Stimulated activated CD4-positive, alpha-beta T cell treated with anti-CD3 and anti-CD28 coated beads, Interleukin-12 subunit alpha, Interleukin-12 subunit beta, amount 100 ng/mL, for 24 hours (primary cell): ENCODE measurements at places on chromosomes 4 and X.

DNA sequence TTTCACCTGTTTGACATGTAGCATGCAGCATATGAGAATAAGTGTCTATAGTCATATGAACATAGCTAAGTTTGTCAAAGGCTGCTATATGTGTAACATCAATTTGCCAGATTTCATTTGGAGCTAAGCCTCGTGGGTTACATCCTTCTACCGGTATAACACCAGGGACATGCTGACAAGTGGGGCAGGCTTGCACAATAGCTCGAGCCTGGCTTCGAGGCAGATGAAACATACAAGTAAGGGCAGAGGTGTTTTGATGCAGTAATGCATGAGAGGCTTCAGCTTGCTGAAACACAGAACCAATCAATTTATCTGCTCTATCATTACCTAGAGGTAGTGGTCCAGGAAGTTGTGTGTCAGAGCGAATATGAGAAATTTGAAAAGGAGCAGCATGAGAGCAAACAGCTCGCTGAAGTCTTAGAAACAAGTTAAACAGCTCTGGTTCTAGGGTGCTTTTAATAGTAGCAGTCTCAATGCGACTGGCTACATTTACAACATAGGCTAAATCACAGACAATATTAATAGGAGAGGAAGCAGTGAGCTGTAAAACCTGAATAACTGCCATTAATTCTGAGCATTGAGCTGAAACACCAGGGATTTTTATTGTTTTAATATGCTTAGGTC lies 14.9 kb upstream of the UGDH start:
- no peak for DNase-seq

GRCh38 chrX:106752101-106752678 lies 25.7 kb downstream of the RNF128 start:
- no peak for DNase-seq

- DNase-seq, result no peak
These were observed 4.5 kb downstream of the MRFAP1 start for GRCh38 chr4:6644792-6645530.

GRCh38 chr4:4696530-4696929 lies 154.7 kb upstream of the STX18 start:
- no peak for DNase-seq

- no peak for DNase-seq
These were observed 142.3 kb upstream of the SLIT2 start for GRCh38 chr4:20109391-20109790.

GRCh38 chrX:45001048-45001447 lies 128.1 kb downstream of the KDM6A start:
- DNase-seq, result no peak

GRCh38 chr4:186286581-186286980 lies 20.6 kb downstream of the F11 start:
- DNase-seq, result no peak

- no peak for DNase-seq
These were observed 20.2 kb upstream of the CTSO start for GRCh38 chr4:155973639-155974475.

GRCh38 chr4:44845309-44845708 lies 119.0 kb upstream of the GNPDA2 start:
- DNase-seq, result no peak

- no peak for DNase-seq
These were observed 63.8 kb downstream of the TBC1D19 start for GRCh38 chr4:26647523-26648224.

GRCh38 chrX:16120431-16120830 lies 2.9 kb upstream of the GRPR start:
- DNase-seq, result no peak

DNA sequence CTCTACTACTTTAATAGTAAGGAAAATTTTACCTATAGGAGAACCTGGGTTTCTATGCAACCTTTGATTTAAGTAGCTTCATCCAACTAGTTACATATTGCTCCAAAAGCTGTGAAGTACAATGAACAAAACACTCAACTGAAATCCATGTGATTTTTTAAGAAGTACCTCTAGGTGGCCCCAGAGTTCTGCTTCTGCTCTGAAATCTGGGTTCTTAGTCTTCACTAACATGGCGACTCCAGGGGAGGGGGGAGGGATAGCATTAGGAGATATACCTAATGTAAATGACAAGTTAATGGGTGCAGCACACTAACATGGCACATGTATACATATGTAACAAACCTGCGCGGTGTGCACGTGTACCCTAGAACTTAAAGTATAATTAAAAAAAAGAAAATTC lies 73.4 kb upstream of the MAGEB2 start:
- no peak for DNase-seq

DNA sequence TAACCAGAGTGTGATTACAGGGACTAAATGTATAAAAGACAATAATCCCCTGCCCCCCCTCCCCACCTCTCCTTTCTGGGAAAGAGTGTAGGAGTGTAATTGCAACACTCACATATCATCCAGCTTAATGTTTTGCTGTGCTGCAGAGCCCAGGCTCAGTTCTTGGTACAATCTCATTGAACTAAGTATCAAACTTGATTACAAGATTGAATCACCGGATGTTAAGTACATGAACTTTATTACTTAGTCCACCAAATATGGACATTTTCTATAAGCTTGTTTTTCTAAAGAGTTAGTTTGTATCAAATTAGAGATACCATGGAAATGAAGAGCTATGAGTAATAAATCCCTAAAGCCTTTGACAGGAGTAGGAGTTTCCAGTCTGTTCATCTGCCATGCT lies 559.1 kb downstream of the ZNF674 start:
- DNase-seq, result no peak

GRCh38 chr4:30386266-30386895 lies 333.8 kb upstream of the PCDH7 start:
- DNase-seq, result no peak

GRCh38 chr4:99403380-99404184 lies 31.6 kb downstream of the ADH7 start:
- DNase-seq, result no peak

DNA sequence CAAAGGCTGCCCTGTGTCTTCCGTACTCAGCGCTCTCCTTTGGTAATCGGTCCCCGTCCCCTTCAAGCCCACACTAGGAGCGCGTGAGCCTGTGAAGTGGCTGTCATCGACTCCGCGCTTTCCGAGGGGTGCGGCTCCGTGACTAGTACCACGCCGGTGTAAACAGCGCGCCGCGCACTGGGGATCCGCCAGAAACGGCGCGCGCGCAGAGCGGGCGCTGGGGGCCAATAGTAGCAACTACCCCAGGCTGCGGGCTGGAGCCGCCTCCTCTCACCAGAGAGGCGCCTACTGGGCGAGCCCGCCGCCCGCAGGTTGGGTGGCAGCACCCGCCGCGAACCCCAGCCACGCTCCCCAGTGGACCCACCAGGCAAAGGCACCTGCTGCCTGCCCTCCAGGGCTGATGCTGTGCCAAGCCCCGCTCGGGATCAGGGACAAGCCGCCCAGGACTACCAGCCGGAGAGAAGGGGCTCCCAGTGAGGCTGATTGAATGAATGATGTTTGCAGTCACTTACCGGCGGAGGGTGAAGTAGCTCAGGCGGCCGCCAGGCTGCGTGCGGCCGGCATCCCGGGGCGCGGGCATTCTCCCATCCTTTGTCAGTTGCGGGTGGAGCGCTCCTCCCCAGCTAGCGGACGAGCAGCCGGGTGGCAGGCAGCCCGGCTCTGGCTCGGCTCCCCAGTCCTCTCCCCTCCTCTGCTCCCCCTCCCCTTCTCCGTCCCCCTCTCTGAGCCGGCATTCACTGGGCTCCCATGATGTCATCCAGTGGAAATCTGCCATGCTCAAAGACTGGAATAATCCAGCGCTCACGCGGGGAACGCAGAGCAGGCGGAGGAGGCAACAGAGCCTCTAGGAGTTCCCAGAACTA lies 370.3 kb upstream of the SMIM31 start:
- DNase-seq, result no peak

DNA sequence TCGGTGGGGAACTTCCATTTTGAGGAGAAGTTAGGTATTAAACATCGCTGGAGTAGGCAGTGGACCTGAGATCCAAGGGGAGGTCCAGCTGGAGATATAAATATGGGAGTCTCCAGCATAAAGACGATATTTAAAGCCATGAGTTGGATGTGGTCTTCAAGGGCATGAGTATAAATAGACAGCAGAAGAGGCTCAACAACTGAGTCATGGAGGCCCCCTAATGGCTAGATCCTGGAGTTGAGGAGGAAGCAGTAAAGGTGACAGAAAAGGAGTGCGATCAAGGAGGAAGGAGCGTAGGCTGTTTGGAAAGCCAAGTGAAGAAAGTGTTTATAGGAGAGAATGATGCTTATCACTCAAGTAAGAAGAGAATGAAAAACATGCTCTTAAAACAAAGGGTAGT lies 18.1 kb upstream of the APBB2 start:
- DNase-seq, result no peak

DNA sequence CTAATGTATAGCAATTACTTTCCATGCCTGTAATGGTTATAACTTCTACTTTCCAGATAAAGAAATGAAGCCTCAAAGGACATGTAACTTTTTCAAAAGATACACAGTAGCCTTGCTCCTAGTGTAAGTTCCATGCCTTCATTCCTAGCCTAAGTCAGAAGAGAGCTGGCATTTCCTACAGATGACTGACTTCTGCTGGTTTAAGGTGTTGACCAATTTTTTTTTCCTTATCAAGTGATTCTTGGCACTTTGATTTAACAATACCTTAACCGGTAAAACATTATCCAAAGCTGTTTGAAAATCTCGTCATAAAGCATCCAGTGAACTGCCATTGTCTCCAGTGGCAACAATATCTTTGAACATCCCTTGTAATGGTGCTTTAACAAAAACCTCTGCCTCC lies 145.1 kb upstream of the VCX3A start:
- DNase-seq, result no peak

DNA sequence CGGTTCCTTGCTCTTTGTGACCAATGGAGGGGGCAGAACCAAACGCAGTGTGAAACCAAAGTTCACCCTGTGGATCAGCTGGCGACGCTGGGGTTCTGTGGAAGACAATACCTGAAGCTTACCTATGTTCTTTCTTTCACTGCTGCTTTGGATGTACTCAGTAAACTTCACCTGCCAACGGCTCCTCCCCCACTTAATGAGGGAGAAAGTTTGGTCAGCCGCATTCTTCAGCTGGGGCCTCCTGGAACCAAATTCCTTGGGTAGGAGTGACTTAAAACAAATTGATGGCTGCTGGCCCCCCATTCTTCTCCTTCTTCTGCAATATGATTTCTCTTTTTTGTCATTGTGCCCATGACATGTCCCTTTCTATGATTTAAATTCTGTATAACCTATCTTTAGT lies 282.4 kb downstream of the ANK2 start:
- no peak for DNase-seq

DNA sequence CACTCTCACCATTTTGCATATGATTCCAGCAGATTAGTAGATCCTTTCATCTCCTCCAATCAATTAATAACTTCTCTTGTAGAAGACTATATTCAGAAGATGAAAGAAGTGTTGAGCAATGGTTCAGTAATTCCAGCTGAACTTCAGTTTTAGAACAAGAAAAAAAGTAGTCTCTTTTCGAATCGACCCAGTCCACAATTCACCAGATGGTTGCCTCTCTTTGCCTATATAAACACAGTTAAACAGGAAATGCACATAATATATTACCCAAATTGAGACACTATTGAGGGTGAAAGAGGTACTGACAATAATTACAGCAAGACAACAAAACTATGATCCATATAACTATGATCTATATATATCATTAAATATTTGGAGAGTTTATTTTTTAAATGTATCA lies 16.8 kb upstream of the FAM241A start:
- DNase-seq, result no peak

GRCh38 chr4:88742561-88742960 lies 44.9 kb upstream of the NAP1L5 start:
- no peak for DNase-seq

DNA sequence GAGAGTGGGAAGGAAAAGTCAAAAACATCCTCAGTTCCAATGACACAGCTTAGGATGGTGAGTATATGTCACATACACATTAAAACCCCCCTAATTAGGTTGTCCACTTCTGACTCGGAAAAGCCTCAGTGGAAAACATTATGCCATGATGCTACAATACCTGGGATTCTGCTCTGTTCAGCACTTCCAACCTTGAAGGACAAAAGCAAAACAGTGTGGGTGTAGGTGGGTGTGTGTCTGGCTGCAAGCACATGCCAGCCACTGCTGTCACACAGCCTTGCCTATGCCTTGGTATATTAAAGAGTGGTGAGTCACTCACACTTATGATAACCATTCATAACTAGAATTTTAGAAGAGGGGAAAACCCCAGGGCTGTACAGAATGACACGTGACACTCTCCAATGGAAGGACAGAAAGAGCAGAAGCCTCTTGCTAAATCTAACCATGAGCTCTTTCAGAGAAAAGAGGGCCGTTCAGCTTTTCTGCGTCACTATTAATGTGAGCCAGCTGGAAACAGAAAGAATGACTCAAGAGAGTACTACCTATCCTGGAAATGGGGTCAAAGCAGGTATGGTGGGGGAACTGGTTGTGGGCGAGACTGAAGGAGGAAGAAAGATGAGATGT lies 159.6 kb downstream of the TET2 start:
- peak; percentile 54 for DNase-seq
